ENCODE measurements at places on chromosomes 2 and 18.

- DNase-seq: no peak
These were observed 1.4 kb downstream of the CCDC85A start for GRCh38 chr2:56185101-56185581.

- peak; percentile 41 for DNase-seq
These were observed 53.9 kb downstream of the NCK2 start for GRCh38 chr2:105798595-105798994.

DNA sequence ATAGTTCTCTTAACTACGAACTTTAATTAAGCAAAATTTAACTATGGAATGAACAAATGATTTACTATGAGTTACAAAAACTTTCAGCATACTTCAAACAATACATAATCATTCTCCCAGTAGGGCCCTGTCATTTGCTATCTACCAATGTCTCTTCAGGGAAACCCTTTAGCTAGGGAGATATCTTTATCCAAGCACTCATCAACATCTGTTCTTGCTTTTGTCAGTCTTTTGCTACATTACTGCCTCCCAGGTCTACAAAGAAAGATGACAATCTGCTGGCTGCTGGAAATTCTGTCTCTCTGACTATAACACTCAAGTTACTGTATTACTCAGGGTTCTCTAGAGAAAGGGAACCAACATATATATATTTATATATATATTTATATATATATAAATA is 1626.3 kb upstream of the CELF4 start:
- DNase-seq: no peak

GRCh38 chr2:171102802-171103201 is 57.9 kb downstream of the TLK1 start:
- no peak for DNase-seq

GRCh38 chr18:62616331-62616805 is 93.5 kb downstream of the ZCCHC2 start:
- no peak for DNase-seq

DNA sequence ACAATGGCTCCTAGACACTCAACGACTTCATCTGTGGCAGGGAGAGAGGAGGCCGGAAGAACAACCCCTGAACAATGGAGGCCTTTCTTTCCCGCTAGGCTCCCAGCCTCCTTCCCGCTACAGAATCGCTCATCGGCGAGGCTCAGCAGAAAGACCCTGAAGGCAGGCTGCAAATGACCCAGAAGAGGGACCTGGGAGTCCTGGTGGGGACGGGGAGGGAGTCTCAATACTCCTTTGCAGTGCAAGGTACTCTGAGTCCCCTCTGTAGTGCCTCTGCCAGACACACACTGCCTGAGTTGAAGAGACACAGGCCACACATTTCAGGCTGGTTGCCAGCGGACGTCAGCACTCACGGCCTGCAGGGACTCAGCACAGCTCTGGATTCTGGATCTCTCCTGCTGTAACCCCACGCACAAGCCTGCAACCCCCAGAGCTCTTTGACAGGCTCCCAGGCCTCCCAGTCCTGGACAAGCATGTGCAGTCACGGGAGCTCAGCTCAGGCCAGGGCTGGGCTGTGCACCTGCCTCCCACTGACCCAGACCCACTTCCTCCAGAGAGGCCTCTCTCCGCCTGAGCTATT is 6.1 kb downstream of the GPR17 start:
- no peak for DNase-seq

DNA sequence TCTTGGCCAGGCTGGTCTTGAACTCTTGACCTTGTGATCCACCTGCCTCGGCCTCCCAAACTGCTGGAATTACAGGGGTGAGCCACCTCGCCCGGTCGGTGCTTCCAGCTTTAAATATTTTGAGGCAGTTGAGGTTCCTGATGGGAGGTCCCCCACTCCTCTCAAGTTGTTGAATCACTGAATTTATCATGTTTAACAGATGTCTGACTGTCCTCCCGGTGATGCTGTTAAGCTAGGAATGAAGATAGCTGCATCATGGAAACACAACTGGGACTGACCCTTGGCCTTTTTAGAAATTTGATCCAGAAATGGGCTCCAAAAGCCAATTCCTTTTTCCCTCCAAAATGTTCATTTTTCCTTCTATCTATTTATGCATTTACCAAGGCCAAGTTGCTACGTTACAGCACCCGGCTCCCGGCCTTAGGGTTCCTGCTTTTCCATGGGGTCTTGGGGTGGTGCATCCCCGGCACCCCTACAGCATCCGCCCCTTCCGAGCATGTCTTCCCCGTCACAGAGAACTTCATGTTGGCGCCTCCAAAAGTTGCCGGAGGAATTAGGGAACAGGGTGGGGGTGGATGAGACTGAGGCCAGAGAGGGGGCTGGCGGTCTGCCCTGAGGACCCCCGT is 43.9 kb downstream of the PAX8 start:
- no peak for DNase-seq

DNA sequence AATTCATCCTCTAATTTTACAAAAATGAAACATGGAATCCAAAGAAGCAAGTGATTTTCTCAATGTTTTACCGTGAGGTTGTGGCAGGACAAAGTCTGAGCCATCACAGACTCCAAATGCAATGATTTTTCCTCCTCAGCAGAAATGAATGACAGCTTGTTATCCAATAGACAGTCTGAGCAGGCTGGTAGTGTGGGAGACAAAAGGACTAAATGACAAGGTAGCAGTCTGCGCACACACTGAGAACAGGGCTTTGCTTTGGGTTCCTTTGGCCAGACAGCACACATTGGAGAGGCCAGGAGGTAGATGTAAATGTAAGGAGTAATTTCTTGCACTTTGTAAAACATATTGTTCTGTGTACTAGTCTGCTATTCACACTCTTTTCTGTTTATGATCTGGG is 50.3 kb upstream of the RGPD4 start:
- DNase-seq: no peak

- no peak for DNase-seq
These were observed 64.7 kb downstream of the SKA1 start for GRCh38 chr18:50439460-50440015.

DNA sequence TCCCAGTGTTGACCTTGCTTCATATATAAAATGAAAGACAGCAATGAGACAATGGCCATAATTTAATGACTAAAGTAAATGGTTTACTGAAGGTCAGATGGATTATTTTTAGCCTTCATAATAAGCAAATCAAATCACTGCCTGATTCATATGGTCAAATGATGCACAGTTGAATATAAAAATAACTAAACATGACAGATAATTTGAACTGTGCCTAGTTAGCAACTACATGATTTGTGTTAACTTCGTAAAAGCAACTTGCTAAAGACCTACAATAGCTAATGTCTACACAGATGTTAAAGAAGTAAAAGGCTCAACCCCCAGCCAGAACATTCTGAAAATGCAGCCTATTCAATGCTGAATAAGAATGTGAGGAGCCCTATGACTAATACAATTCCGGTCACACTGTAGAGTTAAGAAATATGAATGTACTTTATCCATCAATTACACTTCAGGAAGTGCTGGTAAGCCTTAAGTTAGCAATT is 590.8 kb upstream of the CDH2 start:
- no peak for DNase-seq

GRCh38 chr2:230496891-230497290 is 80.9 kb downstream of the SP100 start:
- DNase-seq: no peak

DNA sequence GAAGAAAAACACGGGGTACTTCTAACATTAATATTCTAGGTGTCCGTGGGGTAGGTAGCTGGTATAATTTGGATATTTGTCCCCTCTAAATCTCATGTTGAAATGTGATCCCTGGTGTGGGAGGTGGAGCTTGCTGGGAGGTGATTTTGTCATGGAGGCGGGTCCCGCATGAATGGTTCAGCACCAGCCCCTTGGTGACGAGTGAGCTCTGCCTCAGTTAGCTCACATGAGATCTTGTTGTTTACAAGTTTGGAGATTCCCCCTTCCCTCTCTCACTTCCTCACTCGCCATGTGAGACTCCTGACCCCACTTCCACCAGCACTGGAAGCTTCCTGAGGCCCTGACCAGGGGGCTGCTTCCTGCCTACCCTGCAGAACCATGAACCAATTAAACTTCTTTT is 35.4 kb upstream of the DNER start:
- no peak for DNase-seq

- no peak for DNase-seq
These were observed 45.5 kb downstream of the EML4 start for GRCh38 chr2:42214669-42215068.

DNA sequence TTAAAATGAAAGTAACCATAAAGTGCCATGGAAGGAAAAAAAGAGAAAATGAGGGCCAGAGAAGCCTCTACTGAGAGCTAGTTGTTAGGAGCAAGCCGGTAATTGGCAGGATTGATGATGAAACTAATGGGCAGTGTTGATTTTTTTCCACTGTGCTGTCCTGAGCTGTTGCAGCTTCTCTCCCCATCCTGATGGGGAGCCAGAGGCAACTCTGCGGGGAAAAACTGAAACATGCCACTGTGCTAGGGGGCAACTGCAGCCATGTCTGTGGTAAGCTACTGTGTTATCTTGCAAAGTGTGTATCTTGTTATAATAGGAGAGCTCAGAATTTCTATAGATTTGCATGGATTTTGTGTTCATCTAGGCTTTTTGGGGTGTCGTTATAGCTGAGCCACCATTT is 487.9 kb downstream of the STK39 start:
- DNase-seq: no peak

DNA sequence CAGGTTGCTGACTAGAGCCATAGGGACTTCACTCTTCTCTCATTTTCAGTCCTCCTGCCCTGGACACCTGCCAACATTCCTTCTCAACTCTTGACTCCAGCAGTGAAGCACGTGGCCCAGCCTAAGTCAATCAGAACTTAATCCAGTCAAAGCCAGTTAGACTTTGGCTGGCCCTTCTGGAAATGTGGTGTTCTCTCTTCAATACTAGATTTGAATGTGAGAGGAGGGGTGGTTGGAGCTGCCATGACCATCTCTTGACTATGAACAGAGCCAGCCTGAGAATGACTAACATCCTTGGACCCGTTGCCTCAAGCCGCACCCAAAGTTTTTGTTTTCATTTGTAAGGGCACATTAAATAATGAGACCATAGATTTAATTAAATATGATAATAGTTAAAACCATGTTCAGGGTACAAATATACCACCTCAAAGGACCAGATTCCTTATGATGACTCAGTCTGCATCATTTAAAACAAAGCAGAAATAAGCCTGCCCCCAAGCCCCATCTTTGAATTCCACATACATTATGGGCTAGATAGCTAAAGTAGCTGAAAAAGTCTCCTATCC is 49.7 kb upstream of the RASGRP3 start:
- no peak for DNase-seq

GRCh38 chr18:64253222-64253621 is 104.3 kb upstream of the LINC00305 start:
- no peak for DNase-seq

- DNase-seq: no peak
These were observed 10.0 kb downstream of the FLACC1 start for GRCh38 chr2:201347138-201347537.

- DNase-seq: no peak
These were observed 64.4 kb downstream of the ACOXL start for GRCh38 chr2:110796716-110797301.

DNA sequence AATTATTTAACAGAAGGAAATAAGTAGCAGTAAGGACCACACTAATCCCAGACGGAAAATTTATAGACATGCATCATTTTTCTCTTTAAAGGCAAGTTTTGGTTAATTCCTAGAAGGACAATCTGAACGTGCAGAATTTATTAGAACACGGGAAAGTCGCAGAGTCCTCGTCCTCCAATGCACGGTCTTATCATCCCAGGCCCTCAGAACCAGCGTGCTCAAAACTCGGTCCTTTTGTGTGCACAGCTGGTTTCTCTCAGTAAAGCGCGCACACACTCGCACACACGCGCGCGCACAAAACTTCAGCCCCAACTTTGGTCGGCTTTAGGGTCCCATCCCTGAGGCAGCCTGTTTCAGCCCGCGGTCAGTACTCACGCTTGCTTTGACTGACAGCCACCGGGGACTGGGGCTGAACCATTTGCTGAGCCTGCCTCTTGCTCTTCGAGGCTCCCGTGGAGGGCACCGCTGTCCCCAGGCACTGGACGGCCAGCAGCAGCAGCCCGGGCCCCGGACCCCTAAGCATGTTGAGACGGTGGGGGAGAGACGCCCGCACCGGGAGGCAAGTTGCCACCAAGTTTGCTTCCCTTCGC is 493 bp downstream of the FN1 start:
- DNase-seq: no peak

- no peak for DNase-seq
These were observed 75.7 kb downstream of the FTCDNL1 start for GRCh38 chr2:199775267-199775666.

DNA sequence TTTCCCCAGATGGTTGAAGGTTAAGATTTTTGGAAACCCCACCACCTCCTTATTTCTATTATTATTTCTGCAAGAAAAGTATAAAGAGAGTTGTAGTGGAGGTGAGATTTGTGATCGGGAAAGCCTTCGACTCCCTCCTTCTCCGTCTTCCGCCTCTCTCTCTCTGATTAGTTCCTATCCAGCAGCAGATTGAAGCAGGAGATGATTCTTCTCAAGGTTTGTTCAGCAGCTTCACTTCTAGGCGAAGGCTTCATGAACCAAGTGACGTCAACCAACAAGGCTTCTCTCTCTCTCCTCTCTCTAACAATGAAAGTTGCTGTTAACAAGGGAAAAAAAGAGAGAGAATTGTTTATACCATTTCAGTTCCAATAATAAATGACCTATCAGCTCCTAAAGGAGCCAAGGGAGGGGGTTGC is at the start of gene BAZ2B:
Gene BAZ2B, minus strand, starts transcription at position 263 of the 416 bp plus-strand sequence. CDS start 137,829 bp downstream, outside the sequence.
- DNase-seq: no peak

DNA sequence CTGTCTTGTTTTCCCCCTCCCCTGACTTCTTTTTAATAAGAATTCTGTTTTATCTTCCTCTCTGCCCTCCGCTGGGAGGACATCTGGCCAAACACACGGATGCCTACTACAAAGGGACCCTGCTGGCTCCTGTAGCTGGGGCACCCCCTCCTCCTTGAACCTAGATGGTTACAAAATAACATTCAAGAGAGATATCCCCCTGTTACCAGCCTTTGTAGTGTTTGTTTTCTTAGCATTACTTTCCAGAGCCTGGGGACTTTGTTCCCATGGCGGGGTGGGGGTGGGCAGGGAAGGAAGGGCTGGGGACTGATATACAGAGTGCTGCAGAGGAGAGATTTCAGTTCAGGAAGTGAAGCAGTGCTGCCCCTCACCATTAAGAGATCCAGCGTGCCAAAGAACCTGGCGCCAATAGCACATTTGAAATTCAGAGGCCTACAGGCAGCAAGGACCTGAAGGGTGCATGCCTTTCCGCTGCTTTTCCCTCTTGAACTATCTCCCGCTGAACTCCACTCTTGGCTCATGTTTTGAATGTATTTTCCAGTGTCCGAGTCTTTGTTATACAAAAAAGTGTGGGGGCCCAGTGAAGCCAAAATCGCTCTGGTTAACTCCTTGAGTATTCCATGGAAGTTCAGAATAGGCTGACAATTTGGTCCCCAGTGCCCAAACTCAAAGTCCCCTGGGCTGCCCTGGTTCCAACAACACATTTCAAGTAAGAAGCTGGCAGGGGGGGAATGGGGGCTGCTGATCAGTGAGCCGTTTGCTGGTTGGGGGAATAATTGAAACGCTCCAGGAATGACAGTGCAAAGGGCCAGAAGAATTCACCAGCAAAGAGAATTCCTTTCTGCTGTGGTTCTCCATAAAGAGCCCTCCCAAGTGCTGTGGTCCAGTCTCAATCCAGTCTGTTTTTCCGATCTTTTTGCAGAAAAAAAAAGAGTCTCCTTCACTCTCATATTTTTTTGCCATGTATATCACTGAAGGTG is 94.8 kb upstream of the THOC1 start:
- DNase-seq: no peak

GRCh38 chr2:86636842-86637241 is 13.2 kb upstream of the RNF103 start:
- DNase-seq: no peak

GRCh38 chr2:28408764-28409599 is 16.3 kb downstream of the FOSL2 start:
- DNase-seq: peak; percentile 66
